ENCODE measurements at places on chromosomes 12 and 14. TPM values are rescaled to one million over a fixed set of nuclear protein-coding genes. Genes with fewer than 3 reads are reported as not detected.

The NR1H4 gene
- total RNA-seq, result 0.05 TPM

The BEGAIN gene
- total RNA-seq, result 10.0 TPM

GRCh38 chr12:116524964-116525379, 34.2 kb upstream of the MAP1LC3B2 start:
- DNase-seq, result no peak

GRCh38 chr14:30974628-30975027, 50.8 kb upstream of the AP4S1 start:
- DNase-seq, result no peak

DNA sequence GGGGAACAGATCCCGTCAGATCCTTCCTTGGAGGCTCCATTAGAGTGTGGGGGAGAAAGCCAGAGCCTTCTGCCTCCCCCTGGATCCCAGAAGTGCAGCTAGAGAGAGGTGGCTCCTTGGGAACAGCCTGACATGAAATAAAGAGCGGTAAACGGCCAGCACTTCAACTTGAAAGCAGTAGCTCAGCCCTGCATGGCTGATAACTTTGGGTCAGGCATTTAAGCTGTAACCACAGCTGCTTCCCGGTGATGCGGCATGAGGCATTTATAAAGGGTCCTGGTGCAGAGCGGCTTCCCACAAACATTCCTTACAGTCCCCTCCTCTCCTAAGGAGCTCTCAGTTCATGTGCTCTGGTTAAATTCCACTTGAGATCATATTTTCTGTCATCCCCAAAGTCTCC, 960.3 kb downstream of the VRK1 start:
- no peak for DNase-seq

DNA sequence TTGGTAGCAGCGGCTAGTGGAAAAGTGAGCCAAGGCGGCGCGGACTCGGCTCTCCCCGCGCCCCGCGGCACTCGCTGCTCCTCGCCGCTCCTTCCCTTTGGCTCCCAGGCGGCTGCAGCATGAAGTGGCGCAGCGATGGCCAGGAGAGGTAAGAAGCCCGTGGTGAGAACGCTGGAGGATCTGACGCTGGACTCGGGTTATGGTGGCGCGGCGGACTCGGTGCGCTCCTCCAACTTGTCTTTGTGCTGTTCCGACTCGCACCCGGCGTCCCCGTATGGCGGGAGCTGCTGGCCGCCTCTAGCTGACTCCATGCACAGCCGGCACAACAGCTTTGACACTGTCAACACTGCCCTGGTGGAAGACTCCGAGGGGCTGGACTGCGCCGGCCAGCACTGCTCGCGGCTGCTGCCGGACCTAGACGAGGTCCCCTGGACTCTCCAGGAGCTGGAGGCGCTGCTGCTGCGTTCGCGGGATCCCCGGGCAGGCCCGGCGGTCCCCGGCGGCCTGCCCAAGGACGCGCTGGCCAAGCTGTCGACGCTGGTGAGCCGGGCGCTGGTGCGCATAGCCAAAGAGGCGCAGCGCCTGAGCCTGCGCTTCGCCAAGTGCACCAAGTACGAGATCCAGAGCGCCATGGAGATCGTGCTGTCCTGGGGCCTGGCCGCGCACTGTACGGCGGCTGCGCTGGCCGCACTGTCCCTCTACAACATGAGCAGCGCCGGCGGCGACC, 225.6 kb upstream of the CRY1 start:
- no peak for DNase-seq
